ENCODE measurements at places on chromosomes 5 and 9.

DNA sequence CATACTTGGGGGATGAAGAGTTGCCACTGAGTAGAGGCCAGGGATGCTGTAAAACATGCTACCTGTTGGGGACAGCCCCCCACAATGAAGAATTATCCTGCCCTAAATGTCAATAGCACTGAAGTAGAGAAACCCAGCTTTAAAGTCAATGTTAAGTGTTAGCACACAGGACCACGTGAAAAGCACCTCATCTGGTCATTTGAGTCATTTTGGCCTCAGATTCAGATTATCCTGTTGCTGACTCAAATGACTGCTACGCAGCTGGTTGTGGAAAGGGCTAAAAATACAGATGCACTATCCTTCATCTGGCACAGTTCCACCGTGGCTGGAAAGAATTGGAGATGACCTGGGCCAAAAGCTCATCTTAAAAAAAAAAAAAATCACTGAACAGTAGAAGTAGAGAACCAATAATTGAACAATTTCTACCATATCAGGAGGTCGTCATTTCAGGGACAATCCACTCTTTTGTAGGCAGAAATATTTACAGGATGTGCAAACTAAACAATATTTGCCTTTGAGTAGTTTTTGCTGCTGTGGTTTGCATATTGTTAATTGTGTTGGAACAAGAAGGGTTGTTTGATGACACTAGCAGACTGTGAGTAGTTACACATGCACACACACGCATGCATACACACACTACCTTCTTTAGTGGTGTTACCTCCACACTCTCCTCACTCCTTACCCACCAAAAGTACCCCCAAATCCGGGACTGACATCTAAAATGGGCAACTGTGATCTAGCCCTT, 195.3 kb upstream of the KLF9 start:
- no peak for DNase-seq

DNA sequence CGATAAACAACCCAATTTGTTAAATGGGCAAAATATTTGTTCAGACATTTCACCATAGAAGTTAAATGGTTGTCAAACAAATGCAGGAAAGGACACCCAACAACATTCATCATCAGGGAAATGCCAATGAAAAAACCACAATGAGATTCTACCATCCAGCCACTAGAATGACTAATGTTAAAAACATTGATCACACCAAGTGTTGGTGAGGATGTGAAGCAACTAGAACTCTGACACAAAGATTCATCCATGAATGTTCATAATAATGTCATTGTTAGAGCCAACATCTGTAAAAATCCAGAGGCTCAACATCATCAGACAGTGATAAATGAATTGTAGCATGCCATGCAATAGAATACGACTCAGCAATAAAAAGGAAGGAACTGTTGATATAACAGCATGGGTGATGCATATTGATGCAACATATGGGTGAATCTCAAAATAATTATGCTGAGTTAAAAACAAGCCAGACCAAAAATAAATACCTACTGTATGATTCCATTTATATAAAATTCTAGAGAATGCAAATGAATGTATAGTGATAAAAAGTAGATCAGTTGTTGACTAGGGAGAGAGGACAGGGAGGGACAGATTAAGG, 55.9 kb upstream of the UNC5A start:
- no peak for DNase-seq

DNA sequence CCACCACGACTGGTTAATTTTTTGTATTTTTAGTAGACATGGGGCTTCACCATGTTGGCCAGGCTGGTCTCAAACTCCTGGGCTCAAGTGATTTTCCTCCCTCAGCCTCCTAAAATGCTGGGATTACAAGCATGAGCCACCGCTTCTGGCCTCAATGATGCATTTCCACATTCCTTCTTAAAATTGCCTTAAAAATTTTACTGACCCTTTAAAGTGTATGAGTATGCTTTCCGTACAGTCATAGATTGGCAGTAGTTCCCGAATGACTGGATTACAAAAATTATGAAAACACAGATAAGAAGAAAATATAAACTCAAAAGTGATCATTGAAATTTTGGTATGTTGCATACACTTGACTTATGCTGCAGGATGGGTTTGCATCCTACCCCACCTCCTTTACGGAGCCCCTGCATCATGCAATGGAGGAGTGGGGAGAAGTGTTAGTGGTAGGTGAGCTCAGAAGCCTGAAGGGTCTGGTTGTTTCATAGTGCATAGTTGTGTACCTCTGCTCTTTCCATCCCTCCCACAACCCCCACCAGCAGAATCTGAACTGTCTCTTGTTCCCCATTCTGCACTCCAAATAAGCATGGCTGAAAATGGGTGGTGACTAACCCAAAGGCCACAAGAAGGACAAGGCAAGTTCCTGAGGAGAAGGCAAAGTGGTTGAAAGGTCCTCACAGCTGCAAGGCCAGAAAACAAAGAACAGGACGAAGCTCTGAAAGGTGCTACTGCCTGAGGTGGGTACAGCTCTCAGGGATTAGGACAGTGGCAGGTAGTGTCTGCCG, 26.8 kb downstream of the ANKRD55 start:
- DNase-seq = no peak

DNA sequence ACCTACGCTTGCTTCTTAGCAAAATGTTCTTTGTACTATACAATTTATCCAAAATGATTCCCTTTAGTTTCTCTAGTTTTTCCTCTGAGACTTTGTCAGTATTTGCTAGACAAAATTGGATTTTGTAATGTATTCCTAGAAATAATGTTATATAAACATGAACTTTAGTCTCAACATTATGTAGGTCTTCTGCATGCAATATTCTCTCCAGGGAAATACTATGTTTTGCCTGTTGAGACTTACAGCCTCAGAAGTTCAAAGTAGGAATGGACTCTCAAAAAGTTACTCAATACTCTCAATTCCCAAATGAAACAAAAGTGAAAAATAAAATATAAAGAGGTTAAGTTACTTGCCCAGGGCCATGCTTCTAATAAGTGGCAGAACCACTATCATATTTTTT, 24.8 kb upstream of the SMC2 start:
- DNase-seq = no peak

GRCh38 chr5:131264451-131265099, 722 bp downstream of the CDC42SE2 start:
- DNase-seq = no peak

GRCh38 chr5:153880106-153880505, 158.6 kb downstream of the FAM114A2 start:
- DNase-seq = no peak

DNA sequence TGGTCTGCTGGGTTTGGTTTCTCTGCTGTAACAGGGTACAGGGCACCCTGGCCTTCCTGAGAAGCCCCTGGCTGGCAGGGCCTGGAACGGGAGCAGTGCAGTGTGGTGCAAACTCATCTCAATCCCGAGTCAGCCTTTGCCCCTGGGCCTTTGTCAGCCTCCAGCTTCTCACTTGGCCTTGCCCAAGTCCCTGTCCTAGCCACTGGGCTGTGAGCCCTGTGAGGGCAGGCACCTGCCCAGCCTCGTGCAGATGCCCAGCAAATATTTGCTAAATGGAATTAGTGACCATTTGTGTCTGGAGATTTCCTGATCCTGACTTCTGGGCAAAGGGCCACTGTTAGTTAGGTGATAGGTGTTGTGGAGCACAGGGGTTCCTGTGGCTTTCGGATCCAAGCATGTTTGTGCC, 13.0 kb downstream of the RGS3 start:
- no peak for DNase-seq

GRCh38 chr9:32783168-32783891, at the start of gene TMEM215:
TSS of gene TMEM215 (plus strand) at chr9:32783540. CDS start at chr9:32784184, 644 bp downstream.
- no peak for DNase-seq

DNA sequence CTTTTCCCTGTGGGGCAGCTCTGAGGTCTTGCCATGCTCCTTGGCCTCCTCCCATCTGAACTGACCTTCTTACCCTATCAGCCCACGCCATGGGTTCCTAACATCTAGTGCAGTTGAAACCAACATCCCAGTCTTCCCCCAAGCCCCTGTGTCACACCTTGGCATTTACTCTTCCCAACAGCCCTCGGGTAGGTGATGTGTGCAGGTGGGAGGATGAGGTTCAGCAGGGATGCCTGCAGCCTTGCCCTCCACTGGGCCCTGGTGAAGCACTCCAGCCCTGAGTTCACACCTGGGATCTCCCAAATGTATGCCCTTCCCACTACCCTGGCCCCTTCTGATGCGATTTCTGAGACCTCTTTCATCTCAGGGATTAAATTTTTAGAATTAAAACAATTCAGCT, 15.5 kb downstream of the IRX2 start:
- no peak for DNase-seq

DNA sequence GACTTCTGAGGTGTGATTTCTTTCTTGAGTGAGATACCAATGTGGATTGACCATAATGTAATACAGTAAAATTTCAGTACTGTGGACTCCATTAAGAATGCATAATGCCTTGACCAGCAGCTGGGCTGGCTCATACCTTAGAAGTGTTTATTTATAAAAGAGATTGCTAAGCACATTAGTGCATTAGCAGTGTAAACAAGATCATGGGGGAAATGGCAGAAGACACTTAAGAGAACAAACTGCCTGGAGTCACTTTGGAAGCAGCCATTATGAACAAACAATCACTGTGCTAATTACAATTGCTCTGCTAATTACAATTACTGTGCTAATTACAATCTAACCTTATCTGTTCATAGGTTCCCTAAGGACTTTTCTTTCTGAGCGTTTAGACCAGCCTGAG, 104.2 kb downstream of the TRIM32 start:
- DNase-seq = no peak
